ENCODE measurements at places on chromosomes 2 and 18. TPM values are rescaled to one million over a fixed set of nuclear protein-coding genes. Genes with fewer than 3 reads are reported as not detected.

DNA sequence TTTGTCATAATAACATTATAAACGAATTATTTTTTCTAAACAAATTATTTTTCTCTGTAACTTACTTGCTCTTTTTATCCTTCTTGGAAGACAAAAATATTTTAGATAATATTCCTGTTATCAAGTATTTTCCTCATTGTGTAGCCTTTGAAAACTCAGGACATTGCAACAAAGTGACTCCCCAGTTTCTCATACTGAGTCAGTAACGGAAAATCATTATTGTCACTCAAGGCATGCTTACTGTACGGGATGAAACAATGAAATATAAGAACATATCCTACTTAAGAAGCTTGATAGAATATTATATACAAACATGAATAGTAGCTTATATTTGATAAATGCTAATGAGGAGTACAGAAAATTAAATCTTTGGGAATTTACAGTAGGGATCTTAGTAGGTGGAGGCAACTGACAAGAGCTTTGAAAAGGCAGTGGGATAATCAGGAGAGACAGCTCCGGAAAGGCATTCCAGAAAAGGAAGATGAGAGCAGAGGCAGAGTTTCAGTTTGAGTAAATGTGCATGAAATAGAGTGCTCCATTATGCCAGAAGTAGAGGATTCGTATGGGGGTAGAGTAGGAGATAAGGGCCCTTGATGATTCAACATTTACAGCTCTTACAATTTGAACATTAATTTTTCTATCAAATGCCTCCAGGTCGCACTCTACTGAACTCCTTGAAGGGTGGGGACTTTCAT is 14.0 kb upstream of the YES1 start:
- H3K4me3 ChIP-seq: no peak overlapping the region
- H3K36me3 ChIP-seq: no peaks in the 10 kb centered on the region
- H3K27me3 ChIP-seq: peaks cover 27% of the 10 kb centered on the region
- no peak for DNase-seq

- peaks cover 1% of the 10 kb centered on the region for H3K27me3 ChIP-seq
- no peaks in the 10 kb centered on the region for H3K36me3 ChIP-seq
- DNase-seq: no peak
- no peaks in the 10 kb centered on the region for H3K4me1 ChIP-seq
- H3K27ac ChIP-seq: no peak overlapping the region
These were observed 56.5 kb downstream of the KCNE4 start for GRCh38 chr2:223108351-223109050.

The RSAD2 gene
- total RNA-seq: 0.67 TPM

DNA sequence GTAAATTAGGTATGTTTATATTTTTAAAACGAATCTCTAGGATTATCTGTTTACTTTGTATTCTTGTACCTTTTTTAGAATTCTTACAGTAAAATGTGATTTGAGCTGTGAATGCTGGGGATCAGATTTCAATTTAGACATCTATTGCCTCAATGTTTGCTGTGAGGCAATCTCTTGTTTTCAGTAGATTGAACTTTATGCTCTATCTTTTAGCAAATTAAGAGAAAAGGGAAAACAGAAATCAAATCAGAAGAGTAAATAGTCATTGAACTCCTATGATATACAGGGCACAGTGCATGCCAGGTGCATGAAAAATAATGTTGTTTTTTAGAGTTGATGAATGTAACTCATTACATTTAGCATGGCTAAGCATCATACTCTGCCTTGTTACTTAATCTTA is 39.5 kb downstream of the ZC3H6 start:
- no peak overlapping the region for H3K4me3 ChIP-seq
- H3K36me3 ChIP-seq: peaks cover 42% of the 10 kb centered on the region
- H3K27ac ChIP-seq: no peak overlapping the region
- no peaks in the 10 kb centered on the region for H3K27me3 ChIP-seq
- DNase-seq: no peak

DNA sequence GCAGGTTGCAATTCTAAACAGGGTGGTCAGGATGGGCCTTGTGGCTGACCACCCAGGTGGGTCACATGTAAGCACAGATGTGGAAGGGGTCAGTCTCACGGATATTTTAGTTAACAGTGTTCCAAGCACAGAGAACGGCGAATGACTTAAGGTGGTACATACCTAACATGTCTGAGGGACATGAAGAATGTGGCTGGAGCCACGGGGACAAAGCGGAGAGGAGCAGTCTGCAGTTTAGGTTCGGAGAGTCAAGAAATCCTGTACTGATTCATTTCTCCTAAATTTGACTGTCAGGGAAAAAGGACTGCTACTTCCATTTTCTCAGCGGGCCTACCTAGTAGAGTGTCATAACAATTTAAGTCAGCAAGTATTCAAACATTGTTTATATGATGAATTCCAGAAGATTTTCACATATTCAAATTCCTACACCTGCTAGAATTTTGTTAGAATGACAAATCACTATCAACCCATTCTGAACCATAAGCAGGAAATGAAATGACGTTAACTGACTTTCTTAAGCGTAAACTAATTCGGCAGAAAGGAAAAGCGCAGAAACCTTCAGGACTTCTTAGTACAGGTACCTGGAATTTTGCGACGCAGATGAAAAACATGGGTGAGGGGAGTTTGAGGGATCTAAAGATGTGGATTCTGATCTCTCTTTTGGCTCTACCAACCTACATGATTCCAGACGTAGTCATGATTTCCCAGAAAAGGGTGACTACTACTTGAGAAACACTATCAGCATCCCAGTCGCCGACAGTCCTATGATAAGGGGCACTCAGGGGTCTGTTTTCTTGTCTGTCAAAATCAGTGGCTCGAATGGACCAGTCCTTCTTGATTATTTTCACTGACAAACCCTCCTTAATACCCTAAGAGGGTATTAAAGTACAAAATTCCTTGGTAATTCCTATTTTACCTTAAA is 41.3 kb downstream of the PTPN2 start:
- no peak for DNase-seq
- peak overlapping the region; percentile 62 for H3K27ac ChIP-seq
- peaks cover 25% of the 10 kb centered on the region for H3K36me3 ChIP-seq
- H3K4me3 ChIP-seq: no peak overlapping the region

- H3K27me3 ChIP-seq: peaks cover 64% of the 10 kb centered on the region
- no peak for DNase-seq
- H3K36me3 ChIP-seq: peaks cover 5% of the 10 kb centered on the region
- peaks cover 38% of the 10 kb centered on the region for H3K4me1 ChIP-seq
- H3K27ac ChIP-seq: peak overlapping the region; percentile 9
- H3K4me3 ChIP-seq: no peak overlapping the region
These were observed 383.1 kb upstream of the ID2 start for GRCh38 chr2:8298783-8299182.

GRCh38 chr2:224039770-224040440 is 819 bp upstream of the SERPINE2 start:
- DNase-seq: no peak
- peak overlapping the region; percentile 74 for H3K4me3 ChIP-seq
- no peaks in the 10 kb centered on the region for H3K36me3 ChIP-seq
- H3K4me1 ChIP-seq: peaks cover 14% of the 10 kb centered on the region

The FAM124B gene
- total RNA-seq: not detected

DNA sequence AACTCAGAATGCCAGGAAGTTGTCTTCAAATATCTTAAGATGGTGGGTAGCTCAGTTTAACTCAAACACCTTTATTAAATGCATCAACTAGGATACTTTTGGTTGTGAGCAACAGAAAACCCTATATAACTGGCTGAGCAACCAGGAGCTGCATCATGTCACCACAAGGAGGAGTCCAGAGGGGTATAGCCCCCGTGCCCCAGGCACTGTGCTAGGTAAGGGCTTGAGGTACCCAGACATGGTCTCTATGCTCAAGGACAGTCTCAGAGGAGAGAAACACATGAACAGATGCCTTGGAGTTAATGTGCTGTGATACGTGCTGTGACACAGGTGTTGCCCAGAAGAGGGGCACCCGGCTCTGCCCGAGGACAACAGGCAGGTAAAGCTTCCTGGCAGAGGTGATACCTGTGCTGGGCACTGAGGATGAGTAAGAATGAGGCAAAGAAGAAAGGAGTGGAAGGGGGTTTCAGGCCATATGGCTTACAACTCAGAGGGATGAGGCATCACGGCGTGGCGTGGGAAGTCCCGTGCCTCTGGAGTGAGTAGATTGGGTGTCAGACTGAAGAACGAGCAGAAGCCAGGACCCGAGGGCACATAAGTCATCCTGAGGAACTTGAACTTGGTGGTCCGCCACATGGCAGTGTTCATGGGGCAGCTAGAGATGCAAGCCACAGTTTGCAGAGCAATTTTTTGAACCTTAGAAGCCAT is 32.0 kb upstream of the CAB39 start:
- no peak for DNase-seq
- H3K27me3 ChIP-seq: no peaks in the 10 kb centered on the region
- H3K4me1 ChIP-seq: no peaks in the 10 kb centered on the region
- H3K27ac ChIP-seq: no peak overlapping the region
- no peak overlapping the region for H3K4me3 ChIP-seq

DNA sequence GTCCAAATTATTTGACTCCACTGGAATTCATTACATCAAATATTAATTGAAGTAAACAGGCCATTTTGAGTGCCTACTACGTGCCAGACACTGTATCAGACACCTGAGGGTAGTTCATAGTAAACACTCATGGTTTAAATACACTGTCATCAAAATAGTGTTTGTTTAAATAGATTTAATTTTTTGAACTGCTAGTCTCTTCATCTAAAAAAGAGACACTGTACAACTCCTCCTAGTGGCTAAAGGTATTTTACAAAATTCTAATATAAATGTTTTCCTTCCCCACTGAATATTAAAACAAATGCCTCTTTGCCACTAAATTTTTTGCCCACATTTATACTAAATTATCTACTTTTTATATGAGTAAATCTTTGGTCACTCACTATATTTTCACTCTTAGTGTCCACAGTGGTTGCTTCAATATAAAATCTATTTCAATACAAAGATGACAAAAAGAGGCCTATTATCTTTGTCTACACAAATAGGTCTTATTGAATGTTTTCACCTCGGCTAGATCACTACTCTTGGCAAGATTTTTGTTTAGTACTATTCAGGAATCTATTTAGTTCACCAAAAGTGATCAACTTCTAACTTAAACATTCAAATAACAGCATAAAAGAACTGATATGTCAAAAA is 122.1 kb downstream of the TMEM247 start:
- no peak overlapping the region for H3K27ac ChIP-seq
- peaks cover 5% of the 10 kb centered on the region for H3K4me1 ChIP-seq
- peaks cover 2% of the 10 kb centered on the region for H3K36me3 ChIP-seq
- H3K4me3 ChIP-seq: no peak overlapping the region

The ELOA2 gene
- total RNA-seq: not detected

DNA sequence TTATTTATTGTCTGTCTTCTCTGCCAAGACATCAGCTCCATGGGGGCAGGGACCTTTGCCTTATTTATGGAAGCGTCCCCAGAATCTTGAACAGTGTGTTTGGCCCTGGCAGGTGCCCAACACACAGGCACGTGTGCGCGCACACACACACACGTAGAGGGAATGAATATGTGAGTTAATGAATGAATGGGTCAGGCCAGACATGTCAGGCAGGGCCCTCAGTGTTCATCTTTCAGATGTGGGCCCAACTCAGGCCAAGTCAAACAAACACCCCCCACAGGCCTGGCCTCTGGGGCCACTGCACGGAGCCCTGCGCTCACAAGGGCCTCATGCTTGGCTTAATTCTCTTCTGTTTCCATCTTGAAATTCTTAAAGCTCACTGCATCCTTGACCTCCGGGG is 54.1 kb downstream of the DYSF start:
- H3K27me3 ChIP-seq: peaks cover 5% of the 10 kb centered on the region
- H3K4me3 ChIP-seq: no peak overlapping the region
- peaks cover 2% of the 10 kb centered on the region for H3K4me1 ChIP-seq
- H3K27ac ChIP-seq: no peak overlapping the region
- DNase-seq: no peak

DNA sequence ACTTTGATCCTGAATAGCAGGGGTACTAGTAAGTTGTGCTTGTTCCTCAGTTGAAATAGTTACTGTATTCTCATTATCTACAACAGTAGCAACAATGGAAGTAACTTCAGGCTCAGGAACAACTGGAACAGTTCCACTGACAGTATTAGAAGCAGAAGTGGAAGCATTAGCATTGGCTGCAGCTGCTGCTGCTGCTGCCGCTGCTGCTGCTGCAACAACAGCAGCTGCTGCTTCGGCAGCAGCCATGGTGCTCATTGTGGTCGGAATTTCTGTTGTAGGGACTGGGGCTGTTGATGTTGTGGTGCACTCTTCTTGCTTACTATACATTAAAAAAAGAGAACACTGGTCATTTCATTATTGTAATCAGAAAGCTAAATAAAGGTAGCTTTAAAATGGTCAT is 40.8 kb downstream of the PRPF40A start:
- no peak for DNase-seq
- H3K36me3 ChIP-seq: peaks cover 70% of the 10 kb centered on the region
- H3K27me3 ChIP-seq: no peaks in the 10 kb centered on the region
- no peak overlapping the region for H3K4me3 ChIP-seq

- peak; percentile 37 for DNase-seq
- peak overlapping the region; percentile 87 for H3K4me3 ChIP-seq
- peak overlapping the region; percentile 86 for H3K27ac ChIP-seq
- peaks cover 23% of the 10 kb centered on the region for H3K4me1 ChIP-seq
- H3K36me3 ChIP-seq: peaks cover 10% of the 10 kb centered on the region
- H3K27me3 ChIP-seq: no peaks in the 10 kb centered on the region
These were observed 819 bp upstream of the KLF11 start for GRCh38 chr2:10042301-10043161.

- H3K4me1 ChIP-seq: no peaks in the 10 kb centered on the region
- no peak for DNase-seq
- H3K36me3 ChIP-seq: no peaks in the 10 kb centered on the region
- no peak overlapping the region for H3K27ac ChIP-seq
These were observed 312.0 kb upstream of the TNP1 start for GRCh38 chr2:217171874-217172273.

The OXER1 gene
- 2.1 TPM for total RNA-seq

The GTF2A1L gene
- total RNA-seq: not detected

- no peak overlapping the region for H3K4me3 ChIP-seq
- no peaks in the 10 kb centered on the region for H3K27me3 ChIP-seq
- no peaks in the 10 kb centered on the region for H3K36me3 ChIP-seq
- H3K4me1 ChIP-seq: no peaks in the 10 kb centered on the region
These were observed 833.0 kb downstream of the SLC4A3 start for GRCh38 chr2:220460257-220460985.

DNA sequence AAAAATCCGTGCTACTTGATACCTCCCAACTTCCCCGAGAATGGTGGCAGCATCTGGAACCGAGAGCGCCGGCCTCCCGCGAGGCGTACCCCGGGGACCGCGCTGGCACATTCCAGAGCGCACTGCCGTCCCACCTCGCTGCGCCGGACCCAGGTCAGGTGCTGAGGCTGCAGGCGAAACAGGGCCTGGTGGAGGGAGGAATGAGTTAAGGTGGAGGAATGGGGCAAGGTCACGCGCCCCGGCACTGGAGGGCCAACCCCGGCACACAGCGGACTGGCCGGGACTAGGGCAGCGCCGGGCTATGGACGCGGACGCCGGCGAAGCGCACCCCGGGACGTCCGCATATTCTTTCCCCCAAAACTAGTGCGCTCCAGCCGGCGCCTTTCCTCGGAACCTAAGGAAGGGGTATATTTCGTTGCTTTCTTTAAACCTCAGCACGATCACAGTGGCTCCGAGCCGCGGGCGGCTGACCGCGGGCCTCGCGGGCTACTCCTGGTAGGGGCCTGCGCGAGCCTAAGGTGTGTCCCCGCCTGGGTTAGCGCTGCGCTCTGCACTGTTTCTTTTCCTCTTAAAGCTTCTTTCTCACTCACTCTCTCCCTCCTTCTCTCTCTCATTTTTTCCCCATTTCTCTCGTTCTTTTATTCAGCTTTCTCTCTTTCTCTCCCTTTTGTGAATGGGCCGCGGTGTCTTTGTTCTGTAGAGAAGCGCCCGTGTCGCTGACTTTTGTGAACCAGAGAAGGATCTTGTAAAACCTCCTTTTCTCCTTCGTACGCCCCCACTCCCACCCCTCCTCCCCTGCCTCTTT is 2.1 kb upstream of the OTX1 start:
- peak; percentile 20 for DNase-seq
- H3K36me3 ChIP-seq: peaks cover 7% of the 10 kb centered on the region
- no peak overlapping the region for H3K27ac ChIP-seq
- peaks cover 74% of the 10 kb centered on the region for H3K27me3 ChIP-seq
